ENCODE measurements at places on chromosomes 2 and 18. TPM values are rescaled to one million over a fixed set of nuclear protein-coding genes. Genes with fewer than 3 reads are reported as not detected.

Gene RAPGEF4
- 11.6 TPM for total RNA-seq

Gene DCC
- total RNA-seq: under 0.01 TPM

Gene INSIG2
- total RNA-seq: 13.1 TPM

Gene CRYGD
- total RNA-seq: not detected

Gene ERICH2
- total RNA-seq: not detected

Gene MATN3
- 2.6 TPM for total RNA-seq

Gene CACNB4
- 1.6 TPM for total RNA-seq

Gene SCN9A
- 3.5 TPM for total RNA-seq

GRCh38 chr2:61710711-61711110, 143.1 kb downstream of the FAM161A start:
- no peaks in the 10 kb centered on the region for H3K36me3 ChIP-seq
- H3K27me3 ChIP-seq: no peaks in the 10 kb centered on the region
- no peaks in the 10 kb centered on the region for H3K4me1 ChIP-seq
- no peak overlapping the region for H3K4me3 ChIP-seq
- no peak for DNase-seq
- no peak overlapping the region for H3K27ac ChIP-seq

DNA sequence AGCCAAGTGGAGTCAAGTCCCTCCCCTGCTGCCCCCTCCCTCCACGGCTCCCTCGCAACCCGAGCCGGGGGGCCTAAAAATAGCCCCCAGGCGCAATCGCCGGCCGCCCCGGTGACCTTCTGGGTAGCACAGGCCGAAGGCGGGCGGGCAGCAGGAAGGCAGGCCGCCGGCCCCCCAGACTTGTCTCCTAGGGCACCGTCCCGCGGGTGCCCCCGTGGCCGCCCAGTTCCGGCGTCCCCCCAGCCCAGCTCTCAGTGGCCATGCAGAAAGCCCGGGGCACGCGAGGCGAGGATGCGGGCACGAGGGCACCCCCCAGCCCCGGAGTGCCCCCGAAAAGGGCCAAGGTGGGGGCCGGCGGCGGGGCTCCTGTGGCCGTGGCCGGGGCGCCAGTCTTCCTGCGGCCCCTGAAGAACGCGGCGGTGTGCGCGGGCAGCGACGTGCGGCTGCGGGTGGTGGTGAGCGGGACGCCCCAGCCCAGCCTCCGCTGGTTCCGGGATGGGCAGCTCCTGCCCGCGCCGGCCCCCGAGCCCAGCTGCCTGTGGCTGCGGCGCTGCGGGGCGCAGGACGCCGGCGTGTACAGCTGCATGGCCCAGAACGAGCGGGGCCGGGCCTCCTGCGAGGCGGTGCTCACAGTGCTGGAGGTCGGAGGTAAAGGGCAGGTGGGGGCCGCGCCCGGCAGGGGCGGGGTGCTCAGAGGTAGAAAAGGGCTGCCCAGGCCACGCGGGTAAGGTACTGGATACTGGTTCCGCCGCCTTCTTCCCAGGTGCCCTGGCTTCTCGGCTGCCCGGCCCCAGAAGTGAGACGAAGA, at the start of gene SPEG:
SPEG (plus strand) TSS at position 126 of the 808 bp plus-strand sequence; CDS start at position 261, 135 bp downstream.
- H3K27ac ChIP-seq: no peak within 1 kb of the TSS
- H3K36me3 ChIP-seq: no peaks in the 10 kb centered on the region
- no peak for DNase-seq
- H3K27me3 ChIP-seq: peaks cover 17% of the 10 kb centered on the region

GRCh38 chr2:207423886-207424285, 105.9 kb upstream of the CREB1 start:
- no peak for DNase-seq
- no peak overlapping the region for H3K27ac ChIP-seq
- H3K27me3 ChIP-seq: no peaks in the 10 kb centered on the region
- H3K36me3 ChIP-seq: no peaks in the 10 kb centered on the region

DNA sequence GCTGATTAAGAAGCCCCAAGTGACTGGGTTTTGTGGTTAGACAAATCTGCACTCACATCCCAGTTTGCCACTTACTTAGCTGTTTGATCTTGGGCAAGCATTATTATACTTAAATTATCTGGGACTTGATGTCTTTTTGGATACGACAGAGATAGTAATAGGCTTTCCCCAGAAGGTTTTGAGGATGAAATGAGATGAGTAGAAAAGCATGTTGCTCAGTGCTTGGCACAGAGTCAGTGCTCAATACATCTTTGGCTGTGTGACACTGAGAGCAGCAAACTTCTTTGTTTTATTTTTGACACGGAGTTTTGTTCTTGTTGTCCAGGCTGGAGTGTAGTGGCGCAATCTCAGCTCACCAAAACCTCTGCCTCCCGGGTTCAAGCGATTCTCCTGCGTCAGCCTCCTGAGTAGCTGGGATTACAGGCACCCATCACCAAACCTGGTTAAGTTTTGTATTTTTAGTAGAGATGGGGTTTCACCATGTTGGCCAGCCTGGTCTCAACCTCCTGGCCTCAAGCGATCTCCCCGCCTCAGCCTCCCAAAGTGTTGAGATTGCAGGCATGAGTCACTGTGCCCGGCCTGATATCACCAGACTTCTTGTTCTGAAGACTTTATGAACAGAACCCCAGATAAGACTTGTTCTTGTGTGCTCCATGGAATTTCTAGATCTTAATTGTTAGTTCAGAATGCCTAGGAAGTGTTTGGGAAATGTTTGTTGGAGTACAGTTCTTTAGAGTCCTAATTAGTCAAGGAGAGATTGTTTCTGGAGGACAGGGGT, 521.2 kb downstream of the SLC4A3 start:
- H3K27ac ChIP-seq: no peak overlapping the region
- no peaks in the 10 kb centered on the region for H3K27me3 ChIP-seq
- DNase-seq: no peak
- no peak overlapping the region for H3K4me3 ChIP-seq
- no peaks in the 10 kb centered on the region for H3K36me3 ChIP-seq

GRCh38 chr2:234027641-234028040, 22.9 kb upstream of the SPP2 start:
- no peak for DNase-seq
- H3K36me3 ChIP-seq: no peaks in the 10 kb centered on the region
- no peak overlapping the region for H3K27ac ChIP-seq
- H3K27me3 ChIP-seq: no peaks in the 10 kb centered on the region
- H3K4me3 ChIP-seq: no peak overlapping the region

- H3K4me1 ChIP-seq: peaks cover 14% of the 10 kb centered on the region
- H3K36me3 ChIP-seq: no peaks in the 10 kb centered on the region
- H3K4me3 ChIP-seq: peak overlapping the region; percentile 72
- no peak for DNase-seq
- no peaks in the 10 kb centered on the region for H3K27me3 ChIP-seq
Measured at GRCh38 chr18:9101730-9102507, 580 bp upstream of the NDUFV2 start.

GRCh38 chr2:9336576-9337314, 86.6 kb downstream of the ITGB1BP1 start:
- DNase-seq: peak; percentile 45
- H3K4me3 ChIP-seq: no peak overlapping the region
- peak overlapping the region; percentile 61 for H3K27ac ChIP-seq
- no peaks in the 10 kb centered on the region for H3K36me3 ChIP-seq

DNA sequence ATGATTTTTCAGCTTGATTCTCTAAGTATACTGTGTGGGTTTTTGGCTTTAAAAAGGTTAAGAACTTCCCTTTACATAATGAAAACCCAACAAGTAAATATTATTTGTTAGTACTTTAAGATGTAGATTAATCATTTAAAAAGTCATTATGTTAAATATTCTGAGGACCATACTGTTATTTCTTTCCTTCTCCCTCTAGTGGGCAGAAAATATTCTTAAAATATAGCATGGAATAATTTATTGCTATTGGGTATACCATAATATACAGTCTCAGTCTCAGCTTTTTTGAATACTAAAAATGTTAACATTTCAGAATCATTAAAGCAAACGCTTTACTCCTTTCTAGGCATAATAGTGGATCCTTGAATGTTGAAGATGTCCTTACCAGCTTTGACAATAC, 28.1 kb downstream of the CAMKMT start:
- DNase-seq: no peak
- H3K27ac ChIP-seq: no peak overlapping the region
- H3K4me1 ChIP-seq: no peaks in the 10 kb centered on the region
- no peaks in the 10 kb centered on the region for H3K27me3 ChIP-seq

DNA sequence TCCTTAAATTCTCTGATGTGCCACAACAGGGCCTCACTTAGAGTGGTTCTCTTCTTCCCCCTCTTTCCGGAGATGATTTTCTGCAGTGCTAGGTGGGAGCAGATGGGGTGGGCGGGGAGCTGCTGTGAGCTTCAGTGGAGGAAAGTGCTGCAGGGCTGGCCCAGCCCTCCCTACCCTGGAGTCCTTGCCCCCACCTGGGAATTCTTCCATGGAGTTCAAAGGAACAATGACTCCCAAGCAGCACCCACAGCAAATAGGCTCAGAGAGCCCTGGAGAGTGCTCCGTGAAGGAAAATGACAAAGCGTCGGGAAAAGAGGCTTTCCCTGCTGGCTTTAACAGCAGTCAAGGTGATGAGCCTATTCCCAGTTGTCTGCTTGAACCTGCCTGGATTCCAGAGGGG, 28.8 kb downstream of the LOXHD1 start:
- no peaks in the 10 kb centered on the region for H3K36me3 ChIP-seq
- H3K27me3 ChIP-seq: no peaks in the 10 kb centered on the region
- H3K4me3 ChIP-seq: no peak overlapping the region
- no peak overlapping the region for H3K27ac ChIP-seq

DNA sequence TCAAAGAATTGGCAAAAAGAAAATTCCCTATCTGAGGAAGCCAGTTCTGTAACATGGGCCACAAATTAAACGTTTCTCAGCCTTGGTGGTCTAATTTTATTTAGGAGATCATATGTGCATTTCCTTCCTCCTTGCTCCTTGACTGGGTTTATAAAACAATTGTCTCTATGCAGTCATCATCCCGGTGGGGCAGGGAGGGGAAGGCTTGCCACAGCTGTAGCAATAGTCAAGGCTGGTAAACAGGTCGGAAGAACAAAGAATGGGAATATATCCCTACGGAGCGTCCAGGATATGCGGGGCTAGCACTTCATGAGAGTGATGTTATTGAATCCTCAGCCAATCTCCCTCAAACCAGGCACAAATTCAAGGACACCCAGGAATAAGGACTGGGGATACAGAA, 143.8 kb downstream of the RNF152 start:
- peak overlapping the region; percentile 13 for H3K27ac ChIP-seq
- H3K27me3 ChIP-seq: no peaks in the 10 kb centered on the region
- no peak overlapping the region for H3K4me3 ChIP-seq
- no peak for DNase-seq
- no peaks in the 10 kb centered on the region for H3K36me3 ChIP-seq

DNA sequence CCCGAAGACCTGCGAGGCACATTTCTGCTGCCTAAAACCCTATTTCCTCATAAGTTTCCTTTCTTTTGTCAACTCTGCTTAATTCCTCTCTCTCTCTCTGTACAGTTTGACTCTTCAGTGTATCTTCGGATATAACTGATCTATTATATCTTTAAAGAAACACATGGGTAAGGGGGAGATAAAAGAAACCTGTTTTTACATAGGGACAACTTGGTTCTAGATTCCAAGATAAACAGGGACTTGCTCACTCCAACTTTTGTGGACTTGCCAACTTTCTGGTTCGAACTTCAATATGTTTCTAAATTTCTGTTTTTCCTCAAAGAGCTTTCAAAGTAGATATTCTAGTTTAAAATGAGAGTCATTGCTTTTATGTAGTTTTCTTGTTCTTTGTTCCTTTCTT, 182.7 kb upstream of the EPC2 start:
- H3K27me3 ChIP-seq: no peaks in the 10 kb centered on the region
- no peaks in the 10 kb centered on the region for H3K4me1 ChIP-seq
- DNase-seq: no peak
- no peak overlapping the region for H3K27ac ChIP-seq
- peaks cover 4% of the 10 kb centered on the region for H3K36me3 ChIP-seq

DNA sequence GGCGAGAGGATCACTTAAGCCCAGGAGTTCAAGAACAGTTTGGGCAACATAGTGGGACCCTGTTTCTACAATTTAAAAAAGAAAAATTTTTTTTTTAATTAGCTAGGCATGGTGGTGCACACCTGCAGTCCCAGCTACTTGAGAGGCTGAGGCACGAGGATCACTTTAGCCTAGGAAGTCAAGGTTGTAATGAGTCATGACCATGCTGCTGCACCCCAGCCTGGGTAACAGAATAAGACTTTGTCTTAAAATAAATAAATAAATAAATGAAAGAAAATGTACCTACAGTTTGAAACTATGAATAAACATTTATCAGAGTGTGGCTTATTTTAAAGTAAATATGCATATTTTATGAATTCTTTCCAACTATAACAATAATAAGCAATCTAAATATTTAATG, 16.7 kb downstream of the PDE1A start:
- H3K36me3 ChIP-seq: peaks cover 4% of the 10 kb centered on the region
- no peak overlapping the region for H3K4me3 ChIP-seq
- no peak overlapping the region for H3K27ac ChIP-seq
- DNase-seq: no peak
- H3K27me3 ChIP-seq: no peaks in the 10 kb centered on the region

GRCh38 chr2:217330647-217331046, 470.8 kb upstream of the TNP1 start:
- peak overlapping the region; percentile 94 for H3K27ac ChIP-seq
- H3K4me1 ChIP-seq: peaks cover 7% of the 10 kb centered on the region
- no peaks in the 10 kb centered on the region for H3K27me3 ChIP-seq
- no peak for DNase-seq

GRCh38 chr2:84885111-84885510, 4.2 kb upstream of the TRABD2A start:
- no peak overlapping the region for H3K4me3 ChIP-seq
- DNase-seq: no peak
- no peak overlapping the region for H3K27ac ChIP-seq
- H3K27me3 ChIP-seq: peaks cover 6% of the 10 kb centered on the region
- H3K4me1 ChIP-seq: peaks cover 6% of the 10 kb centered on the region

DNA sequence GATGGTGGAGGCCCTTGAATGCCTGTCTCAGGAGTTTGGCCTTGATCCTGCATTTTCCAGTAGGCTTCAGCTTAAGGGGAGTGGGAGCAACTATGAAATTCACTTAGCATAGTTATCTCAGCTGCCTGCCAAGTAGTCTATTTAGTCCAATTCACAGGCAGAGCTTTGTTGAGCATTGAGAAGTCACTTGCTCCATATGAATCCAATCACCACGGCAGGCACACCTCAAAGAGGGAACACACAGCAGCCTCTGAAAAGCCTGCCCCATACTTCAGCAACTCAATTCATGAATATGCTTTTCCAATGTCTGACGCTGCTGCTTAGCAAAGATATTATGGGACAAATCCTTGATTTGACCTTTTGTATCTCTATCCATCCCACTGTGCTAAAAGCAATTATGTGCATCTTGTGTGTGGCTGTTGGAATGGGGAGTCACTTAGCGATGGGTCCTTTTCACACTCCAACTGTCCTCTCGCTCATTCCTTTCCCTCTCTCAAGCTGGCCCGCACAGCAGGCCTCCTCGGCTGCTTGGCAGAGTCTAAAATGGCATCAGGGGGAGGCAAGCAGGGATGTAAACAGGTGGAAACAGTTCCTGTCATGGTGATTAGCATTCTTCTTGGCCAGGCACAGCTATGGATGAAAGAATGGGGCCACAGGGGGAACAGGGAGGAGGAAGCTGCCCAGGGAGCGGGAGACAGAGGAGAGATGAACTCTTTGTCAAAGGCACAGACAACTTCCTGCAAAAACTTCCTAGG, 56.0 kb upstream of the LRPPRC start:
- no peak overlapping the region for H3K27ac ChIP-seq
- H3K27me3 ChIP-seq: no peaks in the 10 kb centered on the region
- H3K36me3 ChIP-seq: no peaks in the 10 kb centered on the region
- no peak overlapping the region for H3K4me3 ChIP-seq
- no peaks in the 10 kb centered on the region for H3K4me1 ChIP-seq
